ENCODE measurements at places on chromosomes 6 and 20. TPM values are rescaled to one million over a fixed set of nuclear protein-coding genes. Genes with fewer than 3 reads are reported as not detected.

SAMD10 gene
- 12.1 TPM for total RNA-seq

ADAM33 gene
- total RNA-seq, result not detected

DYNLT2 gene
- 3.7 TPM for total RNA-seq

SLC17A1 gene
- total RNA-seq, result not detected

GATA5 gene
- total RNA-seq, result 0.49 TPM

RNF182 gene
- total RNA-seq, result 22.8 TPM

MEP1A gene
- total RNA-seq, result not detected

SULF2 gene
- 0.33 TPM for total RNA-seq

ME1 gene
- total RNA-seq, result 10.4 TPM

ARMH2 gene
- not detected for total RNA-seq

HCK gene
- total RNA-seq, result not detected

JPH2 gene
- not detected for total RNA-seq

RXRB gene
- total RNA-seq, result 33.9 TPM

AVP gene
- total RNA-seq, result not detected

RBPJL gene
- total RNA-seq, result not detected

CTCFL gene
- 122 TPM for total RNA-seq

FAM162B gene
- total RNA-seq, result not detected

TLDC2 gene
- total RNA-seq, result not detected

SPACA1 gene
- total RNA-seq, result not detected

LCA5 gene
- total RNA-seq, result 2.2 TPM

SLC44A4 gene
- 18.6 TPM for total RNA-seq

GABRR1 gene
- not detected for total RNA-seq

Data from K562 (cell line).